ENCODE measurements at places on chromosomes 13 and 19. TPM values are rescaled to one million over a fixed set of nuclear protein-coding genes. Genes with fewer than 3 reads are reported as not detected.

The NLRP7 gene
- total RNA-seq = not detected

The TJP3 gene
- 23.0 TPM for total RNA-seq

The ONECUT3 gene
- not detected for total RNA-seq

GRCh38 chr13:25948910-25949309 lies 102.9 kb downstream of the SHISA2 start:
- no peak overlapping the region for H3K27ac ChIP-seq
- no peak for DNase-seq
- no peaks in the 10 kb centered on the region for H3K36me3 ChIP-seq
- H3K4me3 ChIP-seq = no peak overlapping the region

GRCh38 chr19:14906711-14907110 lies 20.8 kb upstream of the OR7A17 start:
- H3K27ac ChIP-seq = no peak overlapping the region
- no peak overlapping the region for H3K4me3 ChIP-seq
- H3K27me3 ChIP-seq = peaks cover 8% of the 10 kb centered on the region

- no peaks in the 10 kb centered on the region for H3K27me3 ChIP-seq
- no peaks in the 10 kb centered on the region for H3K4me1 ChIP-seq
- H3K4me3 ChIP-seq = no peak overlapping the region
- no peak overlapping the region for H3K27ac ChIP-seq
- no peak for DNase-seq
- no peaks in the 10 kb centered on the region for H3K36me3 ChIP-seq
Measured at GRCh38 chr13:85666356-85666755, 132.9 kb downstream of the SLITRK6 start.

DNA sequence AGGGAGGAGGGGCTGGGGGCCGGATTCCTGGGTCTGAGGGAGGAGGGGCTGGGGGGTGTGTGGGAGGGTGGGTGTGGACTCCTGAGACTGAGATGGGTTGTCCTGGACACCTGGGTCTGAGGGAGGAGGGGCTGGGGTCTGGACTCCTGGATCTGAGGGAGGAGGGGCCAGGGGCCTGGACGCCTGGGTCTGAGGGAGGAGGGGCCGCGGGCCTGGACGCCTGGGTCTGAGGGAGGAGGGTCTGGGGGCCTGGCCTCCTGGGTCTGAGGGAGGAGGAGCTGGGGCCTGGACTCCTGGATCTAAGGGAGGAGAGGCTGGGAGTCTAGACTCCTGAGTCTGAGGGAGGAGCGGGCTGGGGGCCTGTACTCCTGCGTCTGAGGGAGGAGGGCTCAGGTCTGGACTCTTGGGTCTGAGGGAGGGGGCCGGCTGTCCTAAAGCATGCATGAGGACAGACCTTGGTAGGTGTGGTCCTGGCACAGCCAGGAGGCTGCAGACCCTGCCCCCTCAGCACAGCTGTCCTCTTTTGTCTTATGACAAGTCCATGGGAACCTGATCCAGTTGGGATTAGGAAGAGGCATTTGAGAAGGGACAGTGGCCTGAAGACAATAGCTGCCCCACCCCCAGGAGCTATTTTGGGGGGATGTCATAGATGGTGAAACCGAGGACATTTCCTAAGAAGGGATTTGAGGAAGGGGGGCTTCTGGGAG lies 1.3 kb downstream of the TNNT1 start:
- no peak overlapping the region for H3K27ac ChIP-seq
- no peaks in the 10 kb centered on the region for H3K4me1 ChIP-seq
- no peak overlapping the region for H3K4me3 ChIP-seq
- DNase-seq = no peak

All from upper lobe of right lung (tissue), 1 donor.